ENCODE measurements at places on chromosomes 1 and 21.

GRCh38 chr1:48889615-48890014 lies 112.9 kb upstream of the BEND5 start:
- no peak for DNase-seq

DNA sequence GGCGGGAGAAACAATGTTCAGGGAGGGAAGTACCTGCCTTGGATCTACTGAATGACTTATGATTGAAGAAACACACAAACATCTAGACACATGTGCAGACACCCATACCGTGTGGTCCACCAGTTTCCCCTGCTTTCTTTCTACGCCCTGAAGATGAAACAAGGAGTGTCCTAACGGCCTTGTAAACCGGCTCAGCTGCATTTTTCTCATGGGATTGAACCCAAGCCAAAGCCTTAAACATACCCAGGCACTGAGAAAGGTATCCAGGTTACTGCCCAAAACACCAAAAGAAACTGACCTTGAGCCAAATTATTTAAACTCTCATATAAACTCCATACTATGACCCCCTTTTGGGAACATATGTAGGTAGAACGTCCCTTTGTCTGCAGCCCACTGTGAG lies 630.0 kb upstream of the RGS18 start:
- no peak for DNase-seq

DNA sequence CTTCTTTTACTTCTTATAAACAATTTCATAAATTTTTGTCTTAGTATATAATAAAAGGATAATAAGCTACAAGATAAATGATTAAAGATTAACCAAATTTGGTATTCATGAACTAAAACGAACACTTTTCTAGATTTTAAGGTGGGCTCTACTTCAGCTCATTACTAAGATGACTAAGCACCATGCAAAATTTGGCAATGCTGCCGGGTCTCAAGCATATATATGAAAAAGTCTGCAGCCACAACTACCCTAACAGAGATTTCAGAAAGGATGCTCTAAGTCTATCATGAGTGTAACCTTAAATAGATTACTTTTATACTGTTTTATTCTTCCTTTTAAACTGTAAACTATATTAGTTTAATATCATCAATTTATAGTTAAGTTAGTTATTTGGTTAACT lies 47.8 kb downstream of the BRWD1 start:
- no peak for DNase-seq

GRCh38 chr21:33080376-33080775 lies 10.4 kb downstream of the OLIG1 start:
- DNase-seq, result no peak

DNA sequence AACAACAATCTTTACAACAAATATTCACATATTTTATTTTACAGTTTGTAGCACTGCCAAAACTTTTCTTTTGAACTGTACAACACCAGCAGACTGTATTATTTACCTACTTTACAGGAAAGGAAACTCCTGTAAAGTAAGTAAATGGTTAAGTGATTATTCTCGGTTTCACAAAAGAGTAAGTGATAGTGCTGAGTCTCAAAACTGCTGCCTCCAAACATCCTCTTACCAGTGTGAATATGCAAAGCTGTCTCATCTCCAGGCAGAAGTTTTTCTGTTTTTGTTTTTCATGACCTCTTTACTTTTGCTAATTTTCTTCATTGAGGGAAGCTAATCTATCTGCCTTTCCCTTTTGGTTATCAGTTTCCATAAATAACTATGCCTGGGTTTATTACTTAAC lies 286.7 kb downstream of the SRGAP2C start:
- no peak for DNase-seq

GRCh38 chr1:116256875-116257274 lies 116.2 kb upstream of the ATP1A1 start:
- no peak for DNase-seq

DNA sequence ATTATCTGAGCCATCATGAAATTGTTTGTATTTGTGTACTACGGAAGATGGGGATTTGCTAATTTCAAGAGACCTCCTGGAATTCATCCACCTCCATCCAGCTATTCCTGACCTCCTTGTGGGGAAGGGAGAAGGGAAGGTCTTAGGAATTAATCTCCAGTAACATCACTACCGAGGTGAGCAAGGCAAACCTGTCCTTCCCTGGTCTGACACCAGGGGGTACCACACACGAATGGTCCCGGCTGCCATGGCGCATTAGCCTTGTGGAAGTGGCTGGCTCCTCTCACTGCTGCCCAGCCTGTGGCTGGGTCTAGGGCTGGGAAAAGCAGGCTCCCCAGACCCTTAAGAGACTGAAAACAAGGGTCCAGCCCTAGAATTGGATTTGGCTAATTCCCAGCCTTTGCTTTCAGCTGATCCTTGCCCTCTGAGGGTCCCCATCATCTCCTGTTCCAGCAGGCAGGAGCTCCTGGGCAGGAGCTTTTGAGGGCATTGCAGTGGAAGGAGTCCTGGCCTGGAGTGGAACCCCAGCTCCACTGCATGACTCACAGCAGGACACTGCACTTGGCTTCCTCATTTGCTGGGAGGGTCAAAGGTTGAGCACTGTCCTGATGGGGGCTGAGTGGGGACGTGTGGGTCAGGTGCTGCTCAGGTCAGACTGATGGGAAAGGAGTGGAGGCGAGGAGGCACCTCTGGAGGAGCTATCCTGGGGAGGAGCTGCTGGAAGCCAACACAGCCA lies 34.8 kb downstream of the RIMS3 start:
- peak; percentile 81 for DNase-seq

GRCh38 chr21:40567501-40567900 lies 279.5 kb downstream of the DSCAM start:
- DNase-seq, result no peak

DNA sequence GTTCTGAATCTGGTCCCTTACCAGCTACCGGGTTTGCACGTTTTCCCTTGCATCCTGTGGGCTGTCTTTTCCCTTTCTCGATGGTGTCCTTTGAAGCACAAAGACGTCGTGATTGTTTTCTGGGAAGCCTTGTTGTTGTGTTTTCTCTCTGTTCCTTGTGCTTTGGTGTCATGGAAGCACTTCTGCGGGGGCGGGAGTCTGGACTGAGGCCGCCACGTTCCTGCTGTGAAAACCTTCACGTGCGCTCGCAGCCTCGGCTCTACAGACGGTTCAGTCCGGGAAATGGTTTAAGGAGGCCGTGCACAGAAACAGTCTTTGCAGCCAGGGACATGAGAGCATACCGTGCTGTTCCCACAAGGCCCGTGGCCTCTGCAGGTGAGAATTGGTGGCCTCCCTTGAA lies 68.5 kb downstream of the SKI start:
- no peak for DNase-seq

GRCh38 chr1:9714257-9714718 lies 62.8 kb downstream of the PIK3CD start:
- DNase-seq, result peak; percentile 58

DNA sequence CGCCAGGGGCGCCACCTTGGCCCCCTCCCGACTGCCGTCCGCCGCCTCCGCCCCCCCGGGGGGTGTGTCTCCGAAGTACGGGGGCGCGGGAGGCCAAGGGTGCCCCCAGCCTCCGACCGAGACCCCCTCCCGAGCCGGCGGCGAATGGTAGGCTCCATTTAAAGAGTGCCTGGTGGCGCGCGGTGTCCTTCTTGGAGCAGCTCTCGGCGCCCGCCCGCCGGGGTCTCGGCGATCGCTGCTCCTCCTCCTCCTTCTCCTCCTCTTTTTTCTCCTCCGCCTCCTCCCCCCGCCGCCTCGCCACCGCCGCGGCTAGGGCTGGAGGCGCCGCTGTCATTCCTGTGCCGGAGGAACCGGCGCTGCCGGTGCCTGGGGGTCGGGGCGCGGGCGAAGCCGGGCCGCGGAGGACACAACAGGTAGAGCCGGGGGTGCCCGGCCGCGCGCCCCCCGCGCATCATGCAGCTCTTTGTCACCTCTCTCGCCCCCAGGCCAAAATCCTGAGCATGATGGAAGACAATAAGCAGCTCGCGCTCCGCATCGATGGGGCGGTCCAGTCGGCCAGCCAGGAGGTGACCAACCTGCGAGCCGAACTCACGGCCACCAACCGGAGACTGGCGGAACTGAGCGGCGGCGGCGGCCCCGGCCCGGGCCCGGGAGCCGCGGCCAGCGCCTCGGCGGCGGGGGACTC lies at the start of gene KAZN:
Gene KAZN (plus strand): TSS at position 188 of the 685 bp plus-strand sequence.
- no peak for DNase-seq

- no peak for DNase-seq
Observed at GRCh38 chr1:203492748-203493130, 1.2 kb upstream of the OPTC start.

- no peak for DNase-seq
Observed at GRCh38 chr1:167067904-167068303, 22.3 kb downstream of the GPA33 start.

- DNase-seq, result peak; percentile 79
Observed at GRCh38 chr1:112704934-112705627, 1.8 kb downstream of the RHOC start.

- peak; percentile 36 for DNase-seq
Observed at GRCh38 chr1:161298116-161298515, 11.7 kb downstream of the MPZ start.

DNA sequence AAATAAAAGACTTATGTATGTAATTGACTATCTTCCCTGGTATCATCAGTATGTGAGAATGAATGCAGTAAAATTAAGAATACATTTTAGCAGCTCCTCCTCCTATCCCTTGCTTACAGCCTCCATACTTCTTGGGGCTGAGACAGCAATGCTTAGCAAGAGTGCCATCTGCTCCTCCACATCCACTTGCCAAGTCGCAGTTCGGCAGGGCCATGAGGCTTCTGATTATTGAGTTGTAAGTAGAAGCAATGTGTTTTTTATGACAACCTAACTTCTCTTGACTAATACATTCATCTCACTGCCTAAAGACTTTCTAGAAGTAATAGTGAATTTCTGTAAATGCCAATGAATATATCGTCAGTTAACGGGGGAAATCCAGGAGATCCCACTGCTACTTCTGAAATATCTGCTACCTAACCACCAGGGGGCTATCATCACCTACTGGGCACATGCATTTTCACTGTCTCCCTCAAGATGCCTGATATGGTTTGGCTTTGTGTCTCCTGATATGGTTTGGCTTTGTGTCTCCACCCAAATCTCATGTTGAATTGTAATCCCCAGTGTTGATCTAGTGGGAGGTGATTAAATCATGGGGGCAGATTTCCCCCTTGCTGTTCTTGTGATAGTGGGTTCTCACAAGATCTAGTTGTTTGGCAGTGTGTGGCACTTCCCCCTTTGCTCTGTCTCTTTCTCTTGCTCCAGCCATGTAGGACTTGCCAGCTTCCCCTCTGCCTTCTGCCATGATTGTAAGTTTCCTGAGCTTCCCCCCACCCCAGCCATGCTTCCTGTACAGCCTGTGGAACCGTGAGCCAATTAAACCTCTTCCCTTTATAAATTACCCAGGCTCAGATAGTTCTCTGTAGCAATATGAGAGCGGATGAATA lies 59.6 kb downstream of the EXTL2 start:
- DNase-seq, result peak; percentile 70

GRCh38 chr1:75135573-75136194 lies 1.5 kb downstream of the LHX8 start:
- DNase-seq, result no peak

DNA sequence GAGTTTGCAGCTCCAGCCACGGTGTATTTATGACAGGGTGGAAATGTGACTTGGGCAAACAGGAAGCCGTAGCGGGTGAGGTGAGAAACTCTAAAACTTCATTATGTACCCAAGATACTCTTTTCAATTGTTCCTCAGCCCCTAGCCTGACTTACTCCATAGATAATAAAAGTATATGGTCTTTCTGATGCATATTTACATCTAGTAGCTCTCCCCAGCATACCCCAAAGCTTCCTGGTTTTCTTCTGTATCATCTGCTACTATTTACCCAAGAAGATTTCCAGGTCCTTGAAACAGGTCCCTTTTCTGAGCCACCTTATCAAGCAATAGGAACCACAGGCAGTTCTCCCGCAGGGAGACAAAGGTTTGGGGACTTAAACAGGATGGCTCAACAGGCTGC lies 201.5 kb upstream of the ESRRG start:
- DNase-seq, result no peak

All from hematopoietic multipotent progenitor cell treated with erythropoietin and hydrocortisone succinate and interleukin-3 and kit ligand, for 6 days (in vitro differentiated cells).